ENCODE measurements at places on chromosomes 2 and 18.
A peak's percentile ranks its signal among the peaks of the same experiment; 100 is the strongest.

GRCh38 chr2:148557844-148558436, 86.6 kb upstream of the EPC2 start:
- no peak for DNase-seq

- no peak for DNase-seq
Observed at GRCh38 chr2:5076599-5076998, 615.6 kb upstream of the SOX11 start.

DNA sequence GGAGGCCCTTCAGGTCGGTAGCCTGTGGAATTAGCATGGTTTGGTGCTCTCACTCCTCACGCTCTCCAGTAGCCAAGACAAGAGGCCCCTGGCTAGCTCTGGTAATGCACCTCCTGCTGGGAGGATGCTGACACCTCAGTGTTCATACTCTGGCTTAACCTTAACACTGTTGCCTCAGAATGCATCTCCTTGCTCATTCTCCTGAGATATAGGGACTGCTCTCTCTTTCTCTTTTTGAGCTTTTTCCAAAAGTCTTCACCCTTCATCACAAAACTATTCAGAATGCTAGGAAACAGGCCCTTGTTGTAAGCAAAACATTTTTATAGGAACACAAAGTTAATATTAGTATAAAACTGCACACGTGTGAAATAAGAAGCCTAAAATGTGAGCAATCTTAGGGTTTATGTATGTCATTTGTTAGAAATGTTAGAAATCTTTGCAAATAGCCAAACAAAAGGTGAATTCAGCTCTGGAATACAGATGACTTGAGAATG, 17.3 kb upstream of the IMPA2 start:
- no peak for DNase-seq

DNA sequence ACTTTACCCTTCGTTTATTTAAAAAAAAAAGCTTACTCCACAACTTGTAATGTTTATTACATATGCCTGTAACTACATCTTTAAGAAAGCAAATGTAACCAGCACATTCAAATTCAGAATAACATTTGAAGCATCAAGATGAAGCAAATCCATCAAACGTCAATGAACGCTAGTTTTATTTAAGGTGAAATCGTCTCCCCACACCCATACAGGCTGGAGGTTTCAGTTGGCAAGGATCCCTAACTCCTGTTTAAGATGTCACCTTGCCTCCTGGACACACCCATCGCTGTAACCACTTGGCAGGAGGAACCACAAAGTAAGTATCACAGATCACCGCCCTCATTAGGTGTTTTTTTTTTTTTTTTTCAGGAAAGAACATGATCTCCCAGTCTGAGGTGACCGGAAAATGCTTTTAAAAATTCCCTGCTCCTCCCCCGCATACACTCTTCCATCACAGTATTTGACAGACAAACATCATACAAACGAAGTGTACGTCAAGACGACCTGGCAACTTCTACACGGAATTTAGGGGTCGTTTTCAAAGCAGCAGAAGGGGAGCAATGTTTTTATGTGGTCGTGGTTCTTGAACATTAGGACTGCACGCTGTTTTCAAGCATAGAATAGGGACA, 19.7 kb upstream of the STPG4 start:
- peak; percentile 52 for DNase-seq

- DNase-seq, result no peak
Observed at GRCh38 chr18:38170845-38171244, 605.2 kb upstream of the CELF4 start.

GRCh38 chr2:79649531-79649930, 136.7 kb downstream of the CTNNA2 start:
- DNase-seq, result no peak

GRCh38 chr2:160368988-160369930, 124.3 kb downstream of the RBMS1 start:
- DNase-seq, result no peak

- DNase-seq, result no peak
Observed at GRCh38 chr2:45121236-45121927, 112.1 kb upstream of the SIX2 start.

- no peak for DNase-seq
Observed at GRCh38 chr2:47274054-47274782, 119.1 kb upstream of the STPG4 start.

GRCh38 chr2:67137699-67138098, 259.4 kb upstream of the ETAA1 start:
- no peak for DNase-seq

- DNase-seq, result no peak
Observed at GRCh38 chr18:50441501-50441900, 66.7 kb downstream of the SKA1 start.

- no peak for DNase-seq
Observed at GRCh38 chr2:190836767-190837166, 43.9 kb upstream of the GLS start.

- DNase-seq, result no peak
Observed at GRCh38 chr2:227052879-227053278, 111.1 kb downstream of the COL4A4 start.

DNA sequence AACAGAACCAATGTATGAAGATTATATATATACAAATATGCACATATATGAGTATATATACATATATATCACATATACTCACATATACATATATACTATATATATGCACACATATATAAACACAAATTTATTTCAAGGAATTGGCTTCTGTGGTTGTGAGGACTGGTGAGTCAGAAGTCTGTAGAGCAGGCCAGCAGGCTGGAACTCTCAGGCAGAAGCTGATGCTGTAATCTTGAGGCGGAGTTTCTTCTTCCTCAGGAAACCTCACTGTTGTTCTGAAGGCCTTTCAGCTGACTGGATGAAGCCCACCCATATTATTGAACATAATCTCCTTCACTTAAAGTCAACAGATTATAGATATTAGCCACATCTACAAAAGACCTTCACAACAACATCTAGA, 143.9 kb upstream of the CREB1 start:
- no peak for DNase-seq

DNA sequence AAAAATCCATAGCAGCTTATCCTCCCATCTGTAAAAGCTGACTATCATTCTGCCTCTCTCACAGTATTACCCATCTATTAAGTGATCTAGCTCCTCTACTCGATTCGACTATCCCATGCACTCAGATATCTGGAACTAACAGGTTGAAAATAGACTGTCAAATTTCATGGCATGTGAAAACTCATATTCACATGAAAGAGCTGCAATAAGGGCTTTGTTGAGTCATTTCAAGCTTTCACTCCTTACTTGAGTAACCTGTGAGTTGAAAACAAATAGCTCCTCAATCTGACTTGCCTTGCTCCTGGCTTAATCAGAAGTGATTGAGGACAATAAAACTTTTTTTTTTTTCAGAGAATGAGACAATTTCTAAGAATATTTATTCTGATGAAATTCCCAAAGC, 192.4 kb upstream of the ERBB4 start:
- DNase-seq, result peak; percentile 68

DNA sequence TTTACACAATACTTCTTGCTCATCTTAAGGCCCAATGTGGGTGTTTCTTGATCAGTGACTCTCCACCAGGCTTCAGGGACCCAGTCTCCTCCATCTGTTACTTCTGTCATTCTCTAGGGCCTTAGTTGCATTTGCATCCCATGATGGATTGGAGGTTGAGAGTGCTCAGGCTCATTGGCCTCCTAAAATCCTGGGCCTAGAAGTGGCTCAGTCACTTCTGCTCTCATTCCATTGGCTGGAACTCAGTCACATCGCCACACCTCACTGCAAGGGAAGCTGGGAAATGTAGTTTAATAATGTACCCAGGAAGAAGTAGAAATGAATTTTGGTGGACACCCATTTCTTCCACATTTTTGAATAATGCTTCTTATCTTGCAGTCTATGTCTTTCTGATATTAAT, 223.5 kb downstream of the HRH4 start:
- no peak for DNase-seq

GRCh38 chr18:5295231-5295920, at the start of gene ZBTB14:
Gene ZBTB14, minus strand, starts transcription at chr18:5295726. Its CDS starts 2,480 bp downstream, at chr18:5293246.
- peak; percentile 58 for DNase-seq

DNA sequence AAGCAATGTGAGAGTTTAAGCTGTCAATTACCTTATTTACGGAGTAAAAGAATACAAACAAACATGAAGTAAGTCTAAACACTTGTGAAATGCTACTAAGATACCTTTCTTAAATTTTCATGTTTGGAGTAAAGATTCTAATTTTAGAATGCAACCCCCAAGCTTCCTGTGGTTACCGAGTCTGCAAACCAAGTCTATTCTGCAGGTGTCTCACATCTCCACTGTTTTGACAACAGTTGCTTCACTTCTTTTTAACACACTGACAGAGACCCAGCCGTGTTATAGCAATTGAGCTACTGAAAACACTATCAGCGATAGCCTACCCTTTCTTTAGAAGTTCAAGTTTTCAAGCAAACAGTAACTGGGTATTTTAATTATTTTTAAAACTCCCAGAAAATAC, 608.3 kb downstream of the ERBB4 start:
- DNase-seq, result no peak

- no peak for DNase-seq
Observed at GRCh38 chr2:97953853-97954252, 41.9 kb downstream of the TMEM131 start.

DNA sequence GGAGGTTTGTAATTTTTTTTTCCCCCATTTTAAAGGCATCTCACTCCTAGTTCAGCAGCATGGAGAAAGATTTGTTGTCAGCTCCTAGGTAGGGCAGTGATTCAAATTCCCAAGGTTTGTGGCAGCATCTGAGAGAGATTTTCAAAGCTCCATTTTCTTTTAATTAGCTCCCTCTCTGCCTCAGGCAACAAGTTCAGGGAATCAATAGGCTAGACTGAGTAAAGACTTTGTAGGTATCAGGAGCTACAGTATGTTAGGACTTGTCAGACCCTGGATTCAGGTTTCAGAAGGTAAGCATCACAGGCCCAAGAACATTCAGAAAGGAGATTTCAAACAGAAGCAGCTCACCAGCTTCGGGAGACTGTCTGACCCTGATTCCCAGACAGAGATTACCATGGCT, 273.3 kb upstream of the ERBB4 start:
- DNase-seq, result no peak

Data from activated CD4-positive, alpha-beta T cell treated with anti-CD3 and anti-CD28 coated beads, Interleukin-2, Interleukin-6, amounts not matched to agents 100 ng/mL and 50 ng/mL, durations not matched to agents 16 hours and 8 hours (primary cell).